ENCODE measurements at places on chromosomes 11 and 22.
A peak's percentile ranks its signal among the peaks of the same experiment; 100 is the strongest.

DNA sequence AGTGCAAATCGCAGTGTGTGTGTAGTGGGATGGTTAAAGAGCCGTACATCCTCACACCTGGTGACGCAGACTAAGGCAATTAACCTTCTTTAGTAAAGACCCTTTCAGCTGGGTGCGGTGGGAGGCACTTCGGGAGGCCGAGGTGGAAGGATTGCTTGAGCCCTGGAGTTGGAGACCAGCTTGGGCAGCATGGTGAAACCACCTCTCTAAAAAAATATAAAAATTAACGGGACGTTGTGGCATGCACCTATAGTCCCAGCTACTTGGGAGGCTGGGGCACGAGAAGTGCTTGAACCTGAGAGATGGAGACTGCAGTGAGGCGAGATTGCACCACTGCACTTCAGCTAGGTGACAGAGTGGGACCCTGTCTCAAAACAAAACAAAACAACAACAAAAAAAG lies 31.5 kb downstream of the ZBTB16 start:
- DNase-seq = no peak

GRCh38 chr11:46920755-46921154 lies 2.4 kb upstream of the LRP4 start:
- peak; percentile 93 for DNase-seq

GRCh38 chr11:106076171-106076918 lies 802 bp downstream of the KBTBD3 start:
- no peak for DNase-seq

- no peak for DNase-seq
Measured at GRCh38 chr11:79829891-79830290, 389.1 kb upstream of the TENM4 start.

DNA sequence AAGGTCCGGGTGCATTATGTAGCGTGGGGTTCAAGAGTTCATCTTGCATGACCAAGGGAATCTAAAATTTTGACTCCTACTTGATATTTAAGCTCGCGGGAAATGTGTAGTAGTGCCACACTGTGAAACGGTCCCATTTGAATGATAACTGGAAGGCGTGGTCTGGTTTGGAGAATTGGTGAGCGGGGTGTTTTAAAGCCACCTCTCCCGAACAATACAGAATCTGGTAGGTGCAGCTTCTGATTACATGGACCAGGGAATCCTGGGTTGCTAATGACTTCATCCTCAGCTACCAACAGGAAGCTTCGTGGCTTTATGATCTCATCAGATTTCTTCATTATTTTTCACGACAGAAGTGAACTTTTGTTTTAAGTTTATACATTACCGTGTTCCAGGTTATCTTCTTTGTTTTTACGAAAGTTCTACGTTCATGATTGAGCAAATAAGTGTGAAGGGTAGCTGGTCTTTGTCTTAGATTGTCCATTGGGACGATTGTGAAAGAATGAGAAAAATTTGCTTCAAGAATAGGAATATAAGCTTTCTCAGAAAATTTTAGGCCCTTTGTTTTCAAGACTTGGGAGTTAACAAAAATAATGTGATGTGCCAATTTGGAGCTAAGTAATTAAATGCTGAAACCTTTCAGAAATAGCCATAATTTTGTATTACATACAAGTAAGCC lies 1.7 kb downstream of the QSER1 start:
- DNase-seq = peak; percentile 66

GRCh38 chr11:19094859-19095258 lies 22.1 kb upstream of the ZDHHC13 start:
- no peak for DNase-seq

GRCh38 chr11:64803846-64804345 lies 882 bp upstream of the MAP4K2 start:
- DNase-seq = no peak

DNA sequence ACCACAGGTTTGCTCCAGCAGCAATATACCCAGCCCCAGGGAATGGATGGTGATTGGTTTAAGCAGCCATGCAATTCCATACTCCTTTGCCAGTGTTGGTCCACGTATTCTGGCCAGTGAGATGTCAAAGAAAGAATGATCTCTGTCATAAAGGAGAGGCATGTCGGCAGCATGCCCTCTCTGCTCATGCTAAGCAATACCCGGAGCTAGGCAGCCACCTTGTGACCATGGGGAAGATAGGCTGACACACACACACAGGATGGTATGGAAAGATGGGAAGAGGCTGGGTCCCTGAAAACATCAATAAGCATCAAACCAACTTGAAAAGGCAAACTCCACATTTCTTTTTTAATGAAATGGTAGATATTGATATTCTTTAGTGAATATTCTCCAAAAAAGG lies 5.1 kb downstream of the ABCC8 start:
- DNase-seq = no peak

DNA sequence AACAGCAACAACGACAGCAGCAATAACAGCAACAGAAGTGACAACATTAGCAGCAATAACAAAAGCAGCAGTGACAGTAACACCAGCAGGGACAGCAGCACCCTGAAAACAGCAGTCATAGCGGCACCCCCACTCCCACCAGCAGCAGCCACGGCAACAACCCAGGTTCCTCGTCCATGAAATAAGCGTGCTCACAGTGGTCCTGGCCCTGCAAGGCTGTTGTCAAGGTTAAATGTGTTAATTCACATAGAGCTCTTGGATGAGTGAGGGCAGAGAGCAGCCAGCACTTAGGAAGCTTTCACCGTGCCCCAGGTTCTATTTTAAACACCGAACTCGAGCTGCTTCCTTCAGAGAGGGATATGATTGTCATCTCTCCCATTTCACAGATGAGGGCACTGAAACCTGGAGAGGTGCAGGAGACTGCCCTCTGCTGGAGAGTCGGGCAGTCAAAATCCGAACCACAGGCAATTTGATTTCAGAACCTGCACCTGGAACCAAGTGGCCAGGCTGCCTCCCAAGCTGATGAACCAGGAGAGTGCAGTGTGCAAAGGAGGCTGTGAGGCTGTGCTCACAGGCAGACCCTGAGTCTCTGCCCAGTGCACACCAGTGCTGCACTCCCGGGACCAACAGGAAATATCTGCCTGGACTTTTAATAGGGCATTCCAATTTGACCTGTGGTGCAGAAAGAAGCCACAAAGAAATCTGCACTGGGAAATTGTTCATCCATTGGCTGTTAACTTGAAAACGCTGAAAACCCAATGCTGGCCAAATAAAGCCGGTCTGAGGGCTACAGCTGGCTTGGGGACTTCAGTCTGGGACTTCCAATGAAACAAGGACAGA lies 22.9 kb upstream of the FGF3 start:
- DNase-seq = no peak

DNA sequence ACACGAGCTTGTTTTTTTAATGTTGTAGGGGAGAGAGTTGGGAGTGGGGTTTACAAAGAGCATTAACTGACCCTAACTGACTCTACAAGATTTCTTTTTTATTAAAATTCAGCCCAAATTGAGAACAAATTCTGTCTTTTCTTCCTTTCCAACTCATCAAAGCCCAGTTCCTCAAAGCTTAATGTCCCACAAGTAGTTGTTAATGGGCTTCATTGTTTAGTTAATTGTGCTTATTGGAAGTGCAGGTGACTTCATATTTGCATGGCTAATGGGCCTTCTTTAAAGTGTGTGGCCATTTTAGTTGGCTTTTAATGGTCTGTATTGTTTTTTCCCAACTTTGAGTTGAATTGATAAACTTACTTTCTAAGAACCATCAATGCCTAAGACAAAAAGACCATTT lies 39.8 kb downstream of the MPPED2 start:
- no peak for DNase-seq

GRCh38 chr22:36684841-36685240 lies 18.7 kb downstream of the CACNG2 start:
- no peak for DNase-seq

DNA sequence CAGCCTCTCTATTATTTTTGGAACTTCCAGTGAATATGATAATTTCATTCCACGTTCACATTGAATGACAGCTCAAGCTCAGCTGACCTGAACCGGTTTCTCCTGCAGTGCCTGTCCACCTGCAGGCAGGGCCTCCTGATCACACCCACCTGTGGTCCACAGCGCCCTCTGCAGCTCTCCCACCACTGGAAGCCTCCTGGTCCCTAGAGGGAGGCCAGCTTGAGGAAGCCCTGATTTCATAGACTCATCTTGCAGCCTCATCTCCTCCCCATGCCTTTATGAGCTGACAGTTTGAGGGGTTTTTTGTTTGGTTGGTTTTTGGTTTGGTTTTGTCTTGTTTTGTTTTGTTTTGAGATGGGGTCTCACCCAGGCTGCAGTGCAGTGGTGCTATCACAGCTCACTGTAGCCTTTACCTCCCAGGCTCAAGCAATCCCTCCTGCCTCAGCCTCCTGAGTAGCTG lies 29.9 kb upstream of the MALAT1 start:
- DNase-seq = no peak

- no peak for DNase-seq
Measured at GRCh38 chr11:104584823-104585222, 313.4 kb downstream of the CASP12 start.

GRCh38 chr22:25067851-25068421 lies 115.4 kb downstream of the KIAA1671 start:
- no peak for DNase-seq

GRCh38 chr22:39092111-39092862 lies 4.8 kb upstream of the APOBEC3H start:
- no peak for DNase-seq

DNA sequence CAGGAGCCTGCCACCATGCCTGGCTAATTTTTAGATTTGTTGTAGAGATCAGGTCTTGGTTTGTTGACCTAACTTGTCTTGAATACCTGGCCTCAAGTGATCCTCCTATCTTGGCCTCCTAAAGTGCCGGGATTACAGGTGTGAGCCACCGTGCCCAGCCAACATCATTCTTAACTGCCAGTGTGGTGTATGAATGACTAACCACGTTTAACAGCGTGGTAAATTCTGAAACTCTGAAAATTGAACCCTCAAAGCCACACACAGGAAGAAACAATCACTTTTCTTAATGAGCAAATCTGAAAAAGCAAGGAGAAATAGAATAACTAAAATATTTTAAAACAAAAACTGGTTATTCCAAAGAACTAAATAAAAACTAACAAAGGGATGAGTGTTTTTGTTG lies 7.4 kb downstream of the TMEM9B start:
- DNase-seq = no peak
